ENCODE measurements at places on chromosomes 12 and 14.

GRCh38 chr12:109766251-109766778 is 52.7 kb downstream of the FAM222A start:
- DNase-seq: no peak

- peak; percentile 98 for DNase-seq
Measured at GRCh38 chr12:13390381-13390861, 193.9 kb downstream of the EMP1 start.

GRCh38 chr12:132781938-132782337 is 20.3 kb upstream of the ANKLE2 start:
- DNase-seq: no peak

DNA sequence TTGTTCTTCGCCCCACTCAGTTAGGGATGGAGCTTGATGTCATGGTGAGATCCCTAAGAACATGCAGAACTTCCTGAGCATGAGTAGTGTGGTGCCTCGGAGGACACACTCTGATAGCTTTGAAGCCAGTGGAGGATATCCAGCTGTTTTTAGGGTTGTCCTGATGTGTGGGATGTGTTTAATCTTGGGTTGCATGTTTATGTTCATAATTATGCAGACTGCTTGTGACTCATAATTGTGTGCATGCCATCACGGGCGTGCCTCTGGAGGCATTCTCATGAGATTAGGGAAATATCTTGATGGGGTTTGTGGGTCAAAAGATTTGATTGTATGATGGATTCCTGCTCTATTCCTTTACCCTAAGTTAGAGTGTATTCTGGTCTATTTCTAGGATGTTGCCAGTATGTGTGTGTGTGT is 267.4 kb upstream of the PELI2 start:
- DNase-seq: no peak

DNA sequence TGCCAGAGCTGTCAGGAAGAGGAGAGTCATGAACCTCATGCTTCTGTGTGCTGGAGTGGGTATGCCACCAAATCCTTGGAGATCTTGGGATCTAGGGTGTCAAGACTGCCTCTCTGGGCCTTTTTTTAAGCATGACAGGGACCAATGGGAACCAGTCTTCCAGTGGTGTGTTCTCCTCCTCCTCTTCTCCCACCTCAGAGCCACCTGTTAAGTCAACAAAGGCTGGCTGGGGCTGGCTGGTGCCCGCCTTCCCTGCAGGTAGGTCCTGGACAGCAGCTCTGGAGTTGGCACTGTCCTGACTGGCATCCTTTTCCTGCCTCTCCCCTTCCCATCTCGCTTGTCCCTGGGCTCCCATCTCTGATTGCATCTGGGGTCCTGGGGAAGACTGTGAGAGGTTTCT is at the start of gene DCD:
Gene DCD (minus strand): TSS at position 101 of the 400 bp plus-strand sequence. CDS start 62 bp downstream, at position 39.
- no peak for DNase-seq

GRCh38 chr14:67487937-67488893 is at the start of gene TMEM229B:
Gene TMEM229B, minus strand, starts transcription at chr14:67488721. Its CDS starts 14,798 bp downstream, at chr14:67473923.
- DNase-seq: no peak

DNA sequence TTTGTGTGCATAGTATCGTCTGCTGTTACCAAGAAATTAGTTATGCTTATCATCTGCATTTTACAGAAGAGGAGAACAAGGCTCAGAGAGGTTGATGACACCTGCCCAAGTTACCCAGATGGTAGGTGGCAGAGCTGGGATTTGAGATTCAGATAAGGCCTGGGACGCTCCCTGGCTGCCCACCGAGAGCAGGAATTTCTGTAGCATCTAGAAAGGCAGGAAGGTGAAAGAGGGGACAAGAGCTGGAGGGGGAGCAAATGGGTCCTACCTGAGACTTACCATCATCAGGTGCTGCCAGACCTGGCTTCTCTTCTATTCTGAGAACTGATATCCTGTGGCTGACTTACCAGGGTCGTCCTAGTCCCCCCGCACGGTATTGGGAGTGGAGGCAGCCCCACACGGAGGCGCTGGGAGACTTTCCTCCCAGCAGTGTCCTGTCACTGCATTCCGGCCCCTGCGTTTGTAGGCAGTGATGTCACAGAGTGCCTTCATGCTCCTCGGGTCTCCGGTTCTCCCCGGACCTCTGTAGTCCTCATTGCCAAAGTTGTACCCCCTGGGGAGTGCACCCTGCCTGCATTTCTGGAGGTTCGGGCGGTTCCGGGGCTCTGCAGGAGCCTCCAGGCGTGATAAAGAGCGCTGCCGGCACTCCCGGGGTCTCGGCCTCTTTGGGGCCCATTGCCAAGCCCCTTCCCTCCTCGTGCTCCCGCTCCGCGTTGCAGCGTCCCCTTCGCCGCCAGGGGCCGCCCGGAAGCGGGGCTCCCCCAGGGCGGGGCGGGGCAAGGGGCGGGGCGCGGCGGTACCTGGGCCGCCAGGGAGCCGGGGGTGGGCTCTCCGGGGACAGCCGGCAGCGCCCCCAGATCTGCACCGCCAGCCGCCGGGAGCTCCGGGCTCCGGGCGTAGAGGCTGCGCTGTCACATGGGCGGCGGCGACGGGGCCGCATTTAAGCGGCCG is at the start of gene CABP1:
Gene CABP1 (plus strand): TSS at position 856 of the 951 bp plus-strand sequence. CDS start 60 bp downstream, at position 916.
- no peak for DNase-seq

GRCh38 chr12:100221523-100221922 is 20.9 kb downstream of the ACTR6 start:
- no peak for DNase-seq

- no peak for DNase-seq
Measured at GRCh38 chr12:107423531-107423930, 262.1 kb upstream of the PWP1 start.

GRCh38 chr14:73729556-73730265 is 15.5 kb upstream of the PNMA1 start:
- DNase-seq: no peak

- DNase-seq: no peak
Measured at GRCh38 chr12:23550753-23551152, 398.7 kb downstream of the SOX5 start.

- DNase-seq: peak; percentile 29
Measured at GRCh38 chr14:86038387-86039042, 508.6 kb downstream of the FLRT2 start.

DNA sequence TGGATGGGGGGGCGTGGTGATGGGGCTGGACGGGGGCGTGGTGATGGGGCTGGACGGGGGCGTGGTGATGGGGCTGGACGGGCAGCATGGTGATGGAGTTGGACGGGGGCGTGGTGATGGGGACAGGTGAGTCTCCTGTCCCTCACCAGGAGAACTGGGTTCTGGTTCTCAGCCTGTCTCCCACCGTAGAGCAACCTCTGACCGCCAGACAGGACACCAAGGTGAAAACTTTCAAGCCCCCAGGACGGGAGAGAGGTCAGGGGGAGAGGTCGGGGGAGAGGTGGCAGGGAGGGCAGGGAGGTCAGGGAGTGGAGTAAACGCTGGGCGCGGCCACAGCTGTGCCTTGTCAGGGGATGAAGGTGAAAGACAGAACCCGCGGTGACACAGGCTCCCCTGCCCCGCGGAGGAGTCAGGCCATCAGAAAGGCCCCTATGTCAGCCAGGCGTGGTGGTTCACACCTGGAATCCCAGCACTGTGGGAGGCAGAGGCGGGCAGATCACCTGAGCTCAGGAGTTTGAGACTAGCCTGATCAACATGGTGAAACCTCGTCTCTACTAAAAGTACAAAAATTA is 84.6 kb downstream of the GALNT9 start:
- no peak for DNase-seq

- DNase-seq: no peak
Measured at GRCh38 chr14:102696332-102696731, 80.9 kb upstream of the TRAF3 start.

DNA sequence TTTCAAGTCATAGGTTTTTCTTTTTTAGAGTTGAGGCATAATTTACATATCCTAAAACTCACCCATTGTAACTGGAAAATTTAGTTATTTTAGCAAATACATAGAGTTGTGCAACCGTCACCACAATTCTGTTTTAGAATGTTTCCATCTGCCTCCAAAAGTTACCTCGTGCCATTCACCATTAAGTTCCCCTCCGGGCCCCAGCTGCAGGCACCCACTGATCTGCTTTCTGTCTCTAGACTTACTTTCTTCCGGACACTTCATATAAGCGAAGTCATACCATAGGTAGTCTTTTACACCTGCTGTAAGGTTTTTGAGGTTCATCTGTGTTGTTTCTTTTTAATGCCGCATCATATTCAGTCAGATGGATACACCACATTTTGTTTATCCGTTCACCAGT is 28.7 kb downstream of the PPP2R5C start:
- no peak for DNase-seq

Data from NCI-H446 (cell line).